ENCODE measurements at places on chromosomes 12 and 14.

GRCh38 chr12:113086249-113087164 lies 30.0 kb downstream of the DTX1 start:
- no peak for DNase-seq

DNA sequence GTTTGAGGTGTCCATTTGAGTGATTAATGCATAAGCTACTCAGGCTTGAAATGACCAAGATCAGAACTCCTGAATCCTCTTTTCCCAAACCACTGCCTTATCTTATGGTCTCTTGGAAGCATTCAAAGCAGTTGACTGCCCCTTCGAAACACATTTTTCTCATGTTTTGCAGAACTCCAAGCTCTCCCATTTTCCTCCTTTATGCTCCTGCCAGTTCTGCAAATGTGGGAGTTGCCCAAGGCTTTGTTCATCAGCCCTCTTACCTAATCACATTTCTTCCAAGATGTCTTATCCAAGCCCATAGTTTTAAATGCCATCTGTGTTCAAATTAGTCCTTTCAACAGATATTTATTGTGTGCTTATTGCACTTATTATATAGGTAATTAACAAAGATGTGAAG lies 1.8 kb upstream of the DNAAF2 start:
- no peak for DNase-seq

DNA sequence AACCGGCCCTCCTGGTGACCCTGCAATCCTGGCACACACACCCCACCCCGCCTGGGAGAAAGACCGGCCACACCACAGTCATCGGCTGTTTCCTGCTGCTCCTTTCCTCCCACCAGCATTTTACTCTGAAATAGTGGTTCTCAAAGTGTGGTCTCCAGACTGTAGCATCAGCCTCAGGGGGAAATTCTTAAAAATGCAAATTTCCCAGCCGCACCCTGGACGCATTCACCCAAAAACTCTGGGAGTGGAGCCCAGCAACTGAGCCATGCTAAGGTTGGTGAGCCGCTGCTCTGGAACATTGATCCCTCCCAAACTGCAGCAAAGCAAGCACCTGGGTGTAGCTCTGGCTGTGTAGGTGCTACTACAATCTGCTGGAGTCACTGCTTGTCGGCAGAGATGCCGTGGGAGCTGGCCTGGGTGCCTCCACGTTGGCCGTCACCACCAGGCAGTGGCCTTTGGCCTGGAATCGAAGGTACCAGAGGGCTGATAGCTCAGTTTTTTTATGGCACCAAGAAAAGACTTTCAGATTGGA lies 38.4 kb upstream of the BCL2L14 start:
- no peak for DNase-seq

DNA sequence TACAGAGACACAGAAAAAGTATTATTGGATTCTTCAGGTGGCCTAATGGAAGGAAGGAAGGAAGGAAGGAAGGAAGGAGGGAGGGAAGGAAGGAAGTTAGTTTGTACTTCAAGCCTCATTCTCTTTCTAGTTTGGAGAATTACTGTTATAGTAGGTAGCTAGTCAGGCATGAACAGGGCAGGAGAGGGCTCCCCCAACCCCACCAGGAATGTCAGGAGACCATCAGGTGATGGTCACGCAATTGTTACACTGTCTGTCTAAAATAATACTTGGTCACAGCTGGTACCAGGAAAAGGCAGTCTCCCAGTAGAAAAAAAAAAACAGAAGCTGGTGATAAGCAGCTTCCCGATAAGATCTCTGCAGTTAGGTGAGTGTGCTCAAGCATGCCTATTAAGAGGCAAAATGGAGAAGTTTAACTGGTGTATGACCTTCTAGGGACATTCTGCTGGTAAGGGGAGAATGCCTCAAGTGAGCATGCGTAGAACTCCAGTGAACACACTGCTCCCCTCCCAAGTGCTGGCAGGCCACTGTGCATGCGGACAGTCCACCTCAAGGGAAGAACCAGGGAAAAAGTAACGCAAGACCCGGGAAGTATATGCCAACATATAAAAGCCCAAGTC lies 358.4 kb upstream of the SOX5 start:
- DNase-seq = no peak

GRCh38 chr12:28177905-28178304 lies 12.4 kb upstream of the CCDC91 start:
- DNase-seq = no peak

DNA sequence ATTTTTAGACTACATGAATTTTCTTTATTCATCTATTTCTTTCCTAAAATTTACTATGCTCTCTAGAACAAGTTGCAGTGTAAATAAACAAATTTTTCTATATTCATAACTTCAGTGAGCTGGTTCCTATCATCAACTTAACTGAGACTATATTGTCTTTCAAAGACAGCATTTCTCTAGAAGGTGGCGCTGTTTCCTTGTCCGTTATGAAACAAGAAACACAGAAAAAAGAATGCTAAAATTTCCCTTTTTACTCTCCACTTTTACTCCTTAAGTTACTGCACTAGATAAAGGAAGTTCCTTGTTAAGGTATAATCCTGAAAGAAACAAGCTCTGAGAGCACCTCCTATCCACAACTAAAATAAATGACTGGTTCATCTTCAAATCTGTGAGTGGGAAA lies 8.2 kb upstream of the CLEC2A start:
- peak; percentile 6 for DNase-seq

All from hippocampal formation (tissue), 2 donors.